Esophagus squamous epithelium (tissue), 5 donors: ENCODE measurements at places on chromosomes 7 and 10. TPM values are rescaled to one million over a fixed set of nuclear protein-coding genes. Genes with fewer than 3 reads are reported as not detected.

FAM200A gene
- total RNA-seq, result 5.3 TPM

- no peak for DNase-seq
These were observed 573.0 kb upstream of the IGFBP3 start for GRCh38 chr7:46494028-46494427.

DNA sequence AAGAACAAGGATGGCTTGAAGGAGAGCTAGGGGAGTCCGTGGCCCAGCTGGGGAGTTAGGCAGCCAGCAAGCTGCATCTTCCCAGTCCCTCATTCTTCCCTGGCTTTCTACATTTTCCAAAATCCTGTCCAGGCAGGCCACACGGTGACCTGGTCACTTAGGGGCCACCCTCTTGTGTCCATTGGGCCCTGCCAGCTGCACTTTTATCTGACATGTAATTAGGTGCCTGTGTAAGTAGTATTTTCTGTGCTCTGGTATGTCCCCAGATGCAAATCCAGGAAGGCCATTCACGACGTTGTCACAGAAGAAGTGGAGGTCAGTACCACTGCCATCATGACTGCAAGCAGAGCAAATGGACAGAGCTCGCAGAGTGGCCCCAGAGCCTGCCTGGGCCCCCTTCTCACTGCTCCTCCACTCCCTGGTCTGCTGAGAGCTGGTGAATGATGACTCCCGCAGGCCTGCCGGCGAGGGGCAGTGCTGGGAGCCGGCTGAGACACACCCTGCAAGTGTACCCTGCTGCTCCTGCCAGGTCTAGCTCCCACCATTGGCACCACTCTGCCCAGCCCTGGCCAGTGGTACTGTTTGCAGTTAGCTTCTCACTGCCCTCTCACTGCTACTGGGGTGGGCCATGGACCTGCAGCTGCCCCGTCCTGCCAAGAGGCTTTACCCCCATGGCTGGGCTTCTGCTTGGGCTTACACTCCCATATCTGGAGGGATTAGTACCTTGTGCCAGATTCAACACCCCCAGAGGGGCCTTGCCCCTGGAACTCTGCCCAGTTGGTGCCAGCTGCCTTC is 98.2 kb downstream of the GLRX3 start:
- no peak for DNase-seq

- DNase-seq, result no peak
These were observed 457.6 kb upstream of the LRRN3 start for GRCh38 chr7:110633313-110633712.

TMEM236 gene
- 0.76 TPM for total RNA-seq

PTPN20 gene
- 5.5 TPM for total RNA-seq

FZD1 gene
- 14.5 TPM for total RNA-seq

C7orf33 gene
- not detected for total RNA-seq

GRCh38 chr7:94656658-94656924 is 658 bp upstream of the SGCE start:
- DNase-seq, result no peak

HOXA1 gene
- 1.6 TPM for total RNA-seq

HOXA13 gene
- not detected for total RNA-seq

ITGB8 gene
- 30.5 TPM for total RNA-seq

ZPBP gene
- not detected for total RNA-seq

DNA sequence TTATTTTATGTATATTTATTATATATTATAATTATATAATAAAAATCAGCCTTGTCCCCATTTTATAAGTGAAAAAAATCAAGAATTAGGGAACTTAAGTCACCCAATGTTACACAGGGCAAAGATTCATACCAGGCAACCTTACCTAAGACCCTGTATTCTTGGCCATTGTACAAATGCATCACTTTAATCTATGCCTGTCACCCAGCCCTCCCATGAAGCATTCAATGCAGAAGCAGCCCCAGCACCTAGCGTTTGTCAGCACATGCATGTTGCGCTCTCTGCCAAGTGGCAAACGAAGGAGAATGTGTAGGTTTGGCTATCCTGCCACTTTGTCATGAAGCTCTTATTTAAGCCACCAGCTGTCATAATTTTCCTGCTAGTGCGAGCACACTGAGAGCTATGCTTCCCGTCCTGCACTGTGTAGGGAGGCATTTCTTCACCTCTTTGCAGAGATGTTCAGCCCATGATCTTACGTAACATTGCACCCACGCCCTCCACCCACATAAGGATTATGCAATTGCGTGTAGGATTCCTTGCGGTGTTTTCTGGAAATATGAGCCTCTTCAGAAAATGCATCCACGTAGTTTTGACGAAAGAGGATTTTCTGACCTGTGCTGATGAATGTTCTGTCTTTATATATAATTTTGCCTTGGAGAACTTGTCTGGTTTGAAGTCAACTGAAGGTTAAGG is 7.7 kb upstream of the COBL start:
- no peak for DNase-seq

- no peak for DNase-seq
These were observed 28.5 kb downstream of the CYP3A5 start for GRCh38 chr7:99651290-99651689.

GRCh38 chr7:142887282-142888015 is 1.9 kb upstream of the TRPV6 start:
- no peak for DNase-seq

- DNase-seq, result no peak
These were observed 152.0 kb upstream of the ADO start for GRCh38 chr10:62652564-62652963.

IGF2BP3 gene
- 6.6 TPM for total RNA-seq
